Activated CD4-positive, alpha-beta memory T cell treated with anti-CD3 and anti-CD28 coated beads, Interleukin-2, amount 10 ng/mL, durations not matched to agents 7 days and 5 days (primary cell): ENCODE measurements at places on chromosomes 2 and 18.

DNA sequence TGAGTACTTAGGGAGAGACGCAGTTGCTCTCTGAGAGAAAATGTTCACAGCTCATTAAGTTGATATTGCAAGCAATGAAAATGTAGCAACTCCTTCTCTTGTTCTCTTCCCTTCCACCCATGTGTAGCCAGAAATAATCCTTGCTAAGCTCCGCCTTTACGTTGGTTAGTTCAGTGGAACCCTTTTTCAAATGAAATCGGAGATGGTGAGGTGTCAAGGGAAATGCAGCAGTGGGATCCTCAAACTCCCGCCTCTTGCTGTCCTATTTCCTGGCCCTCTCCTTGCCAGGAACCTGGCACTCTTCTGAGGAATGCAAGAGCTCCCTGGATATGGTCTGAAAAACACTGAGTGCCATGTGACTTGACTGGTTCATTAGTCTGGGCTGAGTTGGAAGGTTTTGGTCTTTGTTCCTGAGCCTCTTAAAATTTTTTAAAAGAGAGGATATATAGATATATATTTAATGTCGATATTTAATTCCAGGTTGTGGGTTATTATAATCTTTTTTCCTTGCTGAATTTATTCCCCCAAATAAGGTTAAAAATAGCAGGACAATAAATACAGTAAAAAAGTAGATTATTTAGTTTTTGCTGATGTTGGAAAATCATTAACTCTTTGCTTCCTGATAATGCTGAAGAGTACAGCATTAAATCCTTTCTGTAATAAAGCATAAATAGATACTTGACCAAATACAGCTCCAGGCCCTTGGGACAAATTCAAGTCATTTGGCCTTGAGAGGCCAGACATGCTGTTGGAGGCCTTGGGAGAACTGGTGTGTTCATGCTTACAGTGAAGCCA lies 116.2 kb downstream of the EML6 start:
- no peak for DNase-seq

DNA sequence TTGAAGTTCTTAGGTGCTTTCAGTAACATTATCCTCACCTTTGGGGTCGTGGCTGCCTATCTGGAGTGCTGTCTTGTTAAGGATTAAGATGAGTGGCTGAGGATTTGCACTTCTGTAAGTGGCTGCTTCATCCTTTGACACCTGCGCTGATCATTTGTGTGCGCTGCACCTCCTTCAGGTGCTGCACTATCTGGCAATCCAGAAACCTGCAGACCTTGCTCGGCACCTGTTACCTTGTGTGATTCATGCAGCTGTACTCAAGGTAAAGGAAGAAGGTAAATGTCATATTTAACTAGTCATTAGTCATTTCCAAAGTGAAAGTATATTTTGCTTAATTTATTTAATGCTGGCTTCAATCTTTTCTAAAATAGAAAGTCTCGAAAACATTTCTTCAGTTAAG lies 110.3 kb downstream of the RAB3GAP1 start:
- DNase-seq = no peak

- DNase-seq = peak; percentile 59
Observed at GRCh38 chr18:76491473-76491775, 3.6 kb downstream of the ZNF516 start.

DNA sequence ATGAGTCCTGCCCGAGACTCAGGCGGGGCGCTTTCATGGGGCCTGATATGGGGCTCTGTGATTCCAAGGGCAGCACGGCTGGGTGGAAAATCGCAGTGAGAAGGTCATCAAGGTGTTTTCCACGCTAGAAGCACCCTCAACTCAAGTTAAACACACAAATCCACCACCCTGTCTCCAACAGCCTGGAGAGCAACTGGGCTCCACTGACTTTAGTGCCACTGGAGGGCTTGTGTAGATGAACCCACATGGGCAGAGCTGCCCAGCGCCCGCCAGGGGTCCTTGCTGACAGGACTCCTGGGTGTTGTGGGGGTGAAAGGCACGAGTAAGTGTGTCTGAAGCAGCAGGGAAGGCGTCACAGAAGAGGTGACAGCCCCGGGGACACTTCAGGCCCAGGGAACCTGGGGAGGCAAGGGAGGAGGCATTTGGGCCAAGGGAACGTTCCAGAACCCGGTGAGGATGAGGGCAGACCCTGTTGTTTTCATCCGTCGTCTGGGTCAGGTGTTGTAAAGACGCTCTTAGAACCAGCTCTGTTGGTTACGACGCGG lies 51.8 kb upstream of the CTDP1 start:
- no peak for DNase-seq

DNA sequence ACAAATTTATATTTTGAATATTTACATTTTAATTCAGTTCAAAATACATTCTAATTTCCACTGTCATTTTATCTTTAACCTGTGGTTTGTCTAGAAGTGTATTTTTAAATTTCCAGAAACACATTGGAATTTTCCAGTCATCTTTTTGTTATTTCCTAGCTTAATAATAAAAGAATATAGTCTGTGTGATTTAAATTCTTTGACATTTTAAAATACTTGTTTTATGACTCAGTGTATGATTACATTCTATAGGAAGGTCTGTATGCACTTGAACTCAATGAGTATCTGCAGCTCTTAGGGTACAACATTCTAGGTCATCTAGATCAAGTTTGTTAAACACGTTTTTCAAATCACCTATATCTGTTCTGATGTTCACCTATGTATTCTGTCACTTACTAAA lies 88.3 kb upstream of the MBOAT2 start:
- no peak for DNase-seq

DNA sequence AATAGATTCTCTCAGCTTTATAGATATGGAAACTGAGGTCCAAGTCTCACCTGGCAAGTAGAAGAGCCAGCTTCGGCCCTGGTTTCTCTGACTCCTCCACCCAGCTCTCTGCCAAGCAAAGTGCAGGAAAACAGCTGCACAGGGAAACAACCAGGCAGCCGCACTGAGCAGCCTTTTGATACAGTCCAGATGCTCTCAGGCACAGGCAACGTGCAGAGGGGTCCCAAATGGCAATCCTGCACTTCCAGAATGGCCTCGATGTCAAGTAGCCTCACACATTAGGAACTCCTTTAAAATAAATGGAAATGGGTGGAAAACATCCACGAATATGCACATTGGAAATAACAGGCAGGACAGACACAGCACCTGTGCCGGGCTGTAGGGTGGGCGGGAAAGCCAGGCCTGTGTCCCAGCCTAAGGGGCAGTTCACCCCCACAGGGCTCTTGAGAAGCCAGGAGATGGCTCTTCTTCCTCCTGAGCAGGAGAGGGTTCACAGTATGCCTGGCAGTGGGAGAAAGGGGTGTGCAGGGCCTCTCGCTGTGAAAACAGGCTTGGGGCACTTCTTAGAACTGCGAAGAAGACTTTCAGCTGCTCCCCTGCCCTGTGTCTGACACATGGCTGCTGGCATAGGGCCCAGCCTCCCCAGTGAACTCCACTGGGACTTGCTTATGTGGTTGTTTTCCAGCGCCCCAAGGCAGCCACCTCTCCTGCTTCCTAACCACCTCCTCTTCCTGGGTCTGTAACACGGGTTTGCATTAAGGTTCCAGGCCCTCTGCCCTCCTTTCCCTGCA lies 63.9 kb upstream of the TUBA3E start:
- DNase-seq = no peak

- no peak for DNase-seq
Observed at GRCh38 chr2:166464187-166464586, 29.9 kb downstream of the SCN7A start.

DNA sequence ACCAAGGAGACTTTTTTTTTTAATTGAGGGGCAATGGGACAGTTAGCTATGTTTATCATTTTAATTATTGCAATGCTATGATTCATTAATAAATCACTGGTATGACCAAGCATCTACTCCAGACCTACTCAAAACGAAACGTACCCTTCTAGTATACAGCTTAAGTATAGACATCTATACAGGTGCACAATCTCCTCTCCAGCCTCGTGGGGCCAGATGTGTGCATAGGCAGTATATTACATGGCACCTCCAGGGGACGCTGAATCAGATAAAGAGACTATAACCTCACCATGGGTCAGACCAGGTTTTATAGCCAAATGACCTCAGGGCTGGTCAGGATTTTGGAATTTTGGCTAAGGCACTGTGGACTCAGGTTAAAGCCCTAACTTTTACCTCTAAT lies 86.6 kb downstream of the SS18 start:
- no peak for DNase-seq

- no peak for DNase-seq
Observed at GRCh38 chr2:135056790-135057189, 4.7 kb downstream of the RAB3GAP1 start.

- no peak for DNase-seq
Observed at GRCh38 chr18:39549144-39549543, 1983.5 kb upstream of the CELF4 start.

GRCh38 chr2:85838181-85838580 lies 50.6 kb downstream of the ST3GAL5 start:
- DNase-seq = no peak

DNA sequence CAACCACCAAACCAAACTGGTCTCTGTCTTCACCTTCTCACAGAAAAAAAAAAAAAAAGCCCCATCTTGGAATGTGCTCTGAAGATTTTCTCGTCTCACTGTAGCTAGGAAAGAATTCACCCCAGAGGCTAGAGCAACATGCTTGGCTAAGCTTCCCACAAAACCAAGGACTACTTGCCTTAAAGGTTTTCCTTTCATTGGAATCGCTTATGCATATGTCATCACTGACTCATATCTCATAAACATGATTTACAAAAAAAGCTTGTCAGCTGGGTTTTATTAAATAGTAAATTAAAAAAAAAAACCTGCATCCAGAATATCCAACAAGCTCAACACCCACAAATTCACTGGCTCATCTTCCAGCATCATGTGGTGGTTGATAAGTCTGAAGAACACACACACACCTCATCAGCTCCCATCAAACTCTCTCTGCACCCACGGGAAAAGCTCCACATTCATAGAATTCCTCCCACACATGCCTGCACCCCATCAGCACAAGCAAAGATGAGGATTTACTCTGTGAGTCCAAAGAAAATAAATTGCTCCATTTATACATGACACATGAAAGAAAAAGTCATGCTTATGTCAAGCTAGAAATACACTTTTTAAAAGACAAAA lies 182.0 kb upstream of the TRIB2 start:
- no peak for DNase-seq

DNA sequence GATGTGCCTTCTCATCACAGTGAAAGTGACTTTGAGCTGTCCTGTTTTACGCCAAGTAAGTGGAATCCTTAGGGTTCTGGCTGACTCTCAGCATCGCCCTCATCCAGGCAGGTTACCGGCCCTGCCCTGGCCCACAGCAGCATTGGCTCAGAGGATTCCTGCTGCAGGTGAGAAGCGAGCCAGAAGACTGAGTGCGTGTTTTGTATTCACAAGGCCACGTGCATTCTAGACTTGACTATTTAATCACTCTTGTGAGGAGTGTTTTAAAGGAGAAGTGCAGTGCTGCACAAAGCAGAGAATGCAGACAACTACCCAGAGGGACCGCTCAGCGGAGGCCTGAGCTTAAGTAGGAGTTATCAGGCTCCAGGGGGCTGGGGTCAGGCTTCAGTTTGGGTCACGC lies 48.3 kb downstream of the LAMA3 start:
- DNase-seq = no peak

- no peak for DNase-seq
Observed at GRCh38 chr18:31103423-31103822, 1.2 kb upstream of the DSC2 start.

- no peak for DNase-seq
Observed at GRCh38 chr18:25288340-25288938, 63.5 kb downstream of the ZNF521 start.

GRCh38 chr2:205193125-205193835 lies 489.0 kb upstream of the NRP2 start:
- DNase-seq = no peak

GRCh38 chr2:220574038-220574437 lies 946.6 kb downstream of the SLC4A3 start:
- no peak for DNase-seq

- no peak for DNase-seq
Observed at GRCh38 chr2:233901367-233901766, 15.8 kb upstream of the TRPM8 start.

GRCh38 chr2:181771356-181771755 lies 91.0 kb upstream of the NEUROD1 start:
- no peak for DNase-seq

GRCh38 chr18:68723539-68723938 lies 8.6 kb upstream of the TMX3 start:
- DNase-seq = no peak

GRCh38 chr2:160268151-160268781 lies 68.2 kb upstream of the ITGB6 start:
- DNase-seq = no peak

- no peak for DNase-seq
Observed at GRCh38 chr2:66443186-66443978, 8.5 kb downstream of the MEIS1 start.

GRCh38 chr2:20424300-20425290 lies 22.3 kb upstream of the RHOB start:
- DNase-seq = peak; percentile 58

DNA sequence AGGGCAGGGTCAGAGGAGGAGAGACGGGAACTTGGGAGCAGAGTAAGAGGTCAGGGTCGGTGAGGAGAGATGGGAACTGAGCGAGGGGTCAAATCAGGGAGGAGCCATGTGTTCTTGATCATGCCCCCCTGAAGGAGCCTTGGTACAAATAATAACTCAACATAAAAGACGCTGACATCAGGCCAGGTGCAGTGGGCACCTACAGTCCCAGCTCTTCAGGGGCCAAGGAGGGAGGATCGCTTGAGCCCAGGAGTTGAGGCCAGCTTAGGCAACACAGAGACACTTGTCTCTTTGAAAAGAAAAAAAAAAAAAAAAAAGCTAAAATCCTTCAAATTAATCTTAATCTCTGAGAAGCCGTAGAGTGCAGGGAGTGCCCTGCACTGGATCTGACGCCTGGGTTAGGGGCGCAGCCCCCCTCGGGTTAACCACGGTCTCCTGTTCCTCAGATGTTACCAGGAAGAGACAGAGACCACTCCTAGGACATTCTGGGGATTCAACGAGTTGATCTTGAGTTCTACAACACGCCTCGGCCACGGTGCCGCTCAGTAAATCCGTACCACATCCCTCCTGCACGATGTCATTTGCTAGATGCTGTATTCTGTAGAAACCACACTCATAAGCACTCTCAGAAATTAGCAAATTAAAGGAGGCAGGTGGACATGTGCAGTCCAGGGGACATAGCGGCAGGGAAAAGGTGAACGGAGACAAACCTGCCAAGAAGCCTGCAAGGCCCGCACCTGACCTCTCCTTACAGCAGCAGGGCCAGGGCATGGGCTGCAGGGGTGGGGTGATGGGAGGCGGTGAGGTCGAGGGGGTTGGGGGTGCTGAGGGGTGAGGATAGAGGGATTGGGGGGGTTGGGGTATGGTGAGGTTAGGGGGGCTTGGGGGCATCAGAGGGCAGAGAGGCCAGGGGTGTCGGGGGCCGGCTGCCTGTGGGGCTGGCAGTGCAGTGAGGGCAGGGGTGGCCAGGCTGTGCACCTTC lies 29.2 kb downstream of the SLC66A2 start:
- no peak for DNase-seq

DNA sequence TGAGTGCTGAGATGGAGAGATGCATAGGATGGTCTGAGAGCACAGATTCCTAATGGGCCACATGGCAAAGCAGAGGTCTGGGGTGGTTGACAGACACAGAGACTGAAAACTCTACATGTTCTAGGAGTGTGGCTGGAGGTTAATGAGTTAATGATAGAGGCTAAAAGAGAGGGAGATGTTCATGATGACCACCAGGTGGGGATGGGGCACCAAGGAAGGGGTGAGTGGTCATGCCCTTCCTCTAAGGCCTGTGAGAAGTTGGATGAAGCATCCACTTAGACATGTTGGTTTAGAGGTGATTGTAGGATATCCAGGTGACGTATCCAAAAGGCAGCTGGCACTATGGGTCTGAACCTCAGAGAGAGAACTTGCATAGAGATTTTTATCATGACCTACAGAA lies 102.1 kb downstream of the LRP2 start:
- DNase-seq = no peak

- no peak for DNase-seq
Observed at GRCh38 chr2:618422-618990, 58.7 kb downstream of the TMEM18 start.
